ENCODE measurements at places on chromosomes 4 and X.

DNA sequence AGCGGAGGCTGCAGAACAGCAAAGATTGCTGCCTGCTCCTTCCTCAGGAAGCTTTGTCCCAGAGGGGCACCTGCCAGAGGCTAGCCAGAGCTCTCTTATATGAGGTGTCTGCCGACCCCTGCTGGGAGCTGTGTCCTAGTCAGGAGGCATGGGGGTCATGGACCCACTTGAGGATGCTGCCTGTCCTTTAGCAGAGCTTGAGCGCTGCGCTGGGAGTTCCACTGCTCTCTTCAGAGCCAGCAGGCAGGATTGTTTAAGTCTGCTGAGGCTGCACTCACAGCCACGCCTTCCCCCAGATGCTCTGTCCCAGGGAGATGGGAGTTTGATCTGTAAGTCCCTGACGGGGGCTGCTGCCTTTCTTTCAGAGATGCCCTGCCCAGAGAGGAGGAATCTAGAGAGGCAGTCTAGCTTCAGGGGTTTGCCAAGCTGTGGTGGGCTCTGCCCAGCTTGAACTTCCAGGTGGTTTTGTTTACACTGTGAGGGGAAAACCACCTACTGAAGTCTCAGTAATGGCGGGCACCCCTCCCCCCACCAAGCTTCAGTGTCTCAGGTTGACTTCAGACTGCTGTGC is 10.9 kb downstream of the DCK start:
- DNase-seq, result no peak

DNA sequence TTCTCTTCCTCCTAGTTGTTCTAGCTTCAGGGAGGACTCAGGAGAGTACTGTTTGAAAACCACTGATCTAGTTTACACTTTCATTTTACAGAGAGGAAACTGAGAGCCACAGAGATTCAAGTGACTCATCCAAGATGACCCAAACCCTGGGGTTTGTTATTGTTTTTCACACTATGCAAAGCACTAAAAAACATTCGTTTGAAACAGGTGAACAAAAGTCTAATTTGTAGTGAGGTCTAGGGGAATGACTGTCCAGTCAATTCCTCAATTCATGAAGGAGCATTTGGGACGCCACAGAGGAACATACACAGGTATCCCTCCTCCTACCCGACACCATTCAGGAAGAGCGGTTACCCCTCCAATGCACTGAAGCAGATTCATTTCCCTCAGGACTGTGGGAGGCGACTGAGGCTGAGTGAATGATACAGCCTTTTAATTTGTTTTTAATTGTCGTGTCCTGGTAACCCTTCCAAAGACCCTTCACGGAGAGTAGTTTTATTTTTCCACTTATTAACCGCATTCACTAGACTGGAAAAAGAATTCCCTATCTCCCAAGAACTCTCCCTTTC is 30.3 kb downstream of the TLR10 start:
- DNase-seq, result no peak

- no peak for DNase-seq
Measured at GRCh38 chr4:7156328-7156727, 36.0 kb upstream of the SORCS2 start.

- DNase-seq, result no peak
Measured at GRCh38 chr4:75179510-75179909, 246.6 kb downstream of the PARM1 start.

DNA sequence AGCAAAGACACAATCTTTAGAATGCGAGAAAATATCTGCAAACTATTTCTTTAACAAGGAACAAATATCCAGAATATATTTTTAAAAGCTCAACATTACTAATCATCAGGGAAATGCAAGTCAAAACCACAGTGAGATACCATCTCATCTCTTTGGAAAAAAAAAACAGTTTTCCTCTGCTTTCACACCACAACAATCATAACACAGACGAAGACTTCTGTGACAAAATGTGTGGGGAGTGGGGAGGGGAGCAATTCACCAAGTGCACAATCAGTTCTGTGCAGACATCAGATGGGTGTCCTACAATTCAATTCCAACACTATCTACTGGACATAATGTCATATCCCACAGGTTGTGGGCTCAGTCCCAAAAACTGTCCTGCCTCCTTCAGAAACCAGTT is 293.2 kb upstream of the SLC7A11 start:
- DNase-seq, result no peak

- no peak for DNase-seq
Measured at GRCh38 chrX:110703641-110704040, 92.0 kb downstream of the CHRDL1 start.

GRCh38 chrX:109878236-109878635 is 124.7 kb upstream of the TMEM164 start:
- DNase-seq, result no peak

All from head of caudate nucleus (tissue), 42 donors.